ENCODE measurements at places on chromosomes 3 and 15.

DNA sequence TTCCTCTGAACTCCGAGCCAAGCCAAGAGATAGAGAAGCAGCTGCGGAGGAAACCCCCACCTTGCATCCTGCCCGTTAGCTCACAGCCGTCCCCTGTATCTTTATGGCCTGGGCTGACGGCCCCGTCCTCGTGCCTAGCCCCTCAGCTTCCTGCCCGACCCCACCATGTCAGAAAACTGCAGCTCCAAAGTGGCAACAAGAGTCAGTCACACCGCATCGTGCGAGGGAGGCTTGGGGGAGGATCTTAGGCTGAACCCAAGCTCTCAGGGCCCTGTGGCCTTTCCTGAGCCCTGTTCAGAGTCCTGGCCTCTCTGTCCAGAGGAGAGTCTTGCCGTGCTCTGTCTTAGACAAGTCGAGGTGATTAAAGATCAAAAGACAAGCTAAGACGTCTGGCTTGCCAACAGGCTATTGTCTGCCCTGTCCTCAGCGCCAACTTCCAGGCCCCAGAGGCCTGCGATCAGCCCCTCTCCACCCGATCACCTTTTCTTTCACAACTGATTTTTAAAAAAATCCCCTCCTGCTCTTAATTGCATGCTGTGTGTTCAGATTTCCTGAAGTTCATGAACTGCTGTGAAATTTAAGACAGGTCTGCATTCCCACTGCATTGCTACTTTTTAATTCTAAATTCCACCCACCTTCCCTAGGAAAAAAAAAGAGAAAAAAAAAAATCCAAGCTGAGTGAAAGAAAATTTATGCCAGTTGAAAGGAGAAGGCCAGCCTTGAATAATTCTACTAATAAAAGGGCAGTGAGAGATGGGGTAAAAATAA lies 89.7 kb upstream of the WNT5A start:
- DNase-seq = no peak

DNA sequence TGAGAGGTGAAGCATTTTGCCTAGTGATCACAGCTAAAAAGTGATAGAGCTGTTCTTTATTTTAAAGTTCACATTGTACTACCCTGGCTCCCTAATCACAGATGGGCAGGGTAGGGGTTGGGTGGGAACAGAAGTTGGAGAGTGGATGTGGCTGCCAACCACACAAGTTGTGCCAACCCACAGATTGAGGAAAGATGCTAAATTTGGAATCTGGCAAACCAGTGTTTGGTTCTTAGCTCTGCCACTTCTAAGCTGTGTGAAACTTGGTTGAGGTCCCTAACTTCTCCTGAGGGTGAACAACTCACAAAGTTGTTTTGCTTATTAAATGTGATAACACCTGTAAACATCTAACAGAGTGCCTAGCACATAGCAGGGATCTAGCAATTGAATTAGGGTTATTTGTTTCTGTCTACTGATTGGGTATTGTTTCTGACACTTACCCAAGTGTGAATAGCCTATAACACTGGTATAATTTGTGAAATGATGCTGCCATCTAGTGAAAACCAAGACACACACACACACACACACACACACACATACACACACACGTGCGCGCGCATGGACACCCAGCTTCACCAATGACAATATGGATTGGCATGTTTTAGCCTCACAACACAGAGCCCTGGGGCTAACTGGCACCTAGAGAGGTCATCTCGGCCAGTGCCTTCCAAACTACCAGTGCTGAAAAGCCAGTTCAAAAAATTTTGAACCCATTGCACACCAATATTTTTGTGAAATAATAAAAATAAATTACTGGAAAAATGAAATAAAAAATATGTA lies 25.3 kb downstream of the ADGRG7 start:
- DNase-seq = no peak

DNA sequence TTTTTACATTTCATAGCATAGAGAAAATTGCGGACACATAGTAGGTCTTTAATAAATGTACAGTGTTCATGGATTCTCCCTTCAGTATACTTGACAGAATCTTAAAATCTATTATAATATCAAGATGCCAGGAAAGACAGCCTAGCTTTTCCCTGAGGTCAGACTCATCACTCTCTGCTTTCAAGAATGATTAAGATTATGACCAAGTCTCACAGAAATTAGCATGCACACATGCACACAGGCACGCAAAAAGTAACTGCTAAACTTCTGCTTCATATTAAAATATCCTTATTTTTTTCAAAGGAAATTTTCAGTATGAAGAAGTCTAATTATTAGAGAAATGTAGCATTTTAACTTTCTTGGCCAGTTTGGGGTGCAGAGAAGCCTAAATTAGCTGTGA lies 493.8 kb upstream of the NECTIN3 start:
- no peak for DNase-seq

DNA sequence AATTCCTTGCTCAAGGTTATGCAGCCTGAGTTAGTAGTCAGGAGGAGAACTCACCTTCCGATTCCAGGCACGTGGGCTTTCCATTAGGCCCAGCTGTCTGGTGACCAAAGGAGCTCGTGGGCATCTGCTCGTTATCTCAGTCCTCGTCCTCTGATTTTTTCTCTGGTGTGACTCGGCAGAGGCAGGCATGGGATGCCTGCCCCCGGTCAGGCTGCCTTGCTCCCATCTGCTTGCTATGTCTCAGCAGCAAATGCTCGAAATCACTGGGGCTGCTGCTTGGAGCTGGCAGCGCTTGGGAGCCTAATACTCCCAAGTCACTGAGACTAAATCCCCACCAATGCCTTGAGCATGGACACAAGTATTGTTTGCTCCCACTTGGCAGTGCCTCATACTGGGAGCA lies 84.5 kb upstream of the NMNAT3 start:
- DNase-seq = no peak

GRCh38 chr3:184284696-184285095 lies 8.9 kb downstream of the ECE2 start:
- no peak for DNase-seq

GRCh38 chr15:38049891-38050290 lies 115.5 kb downstream of the TMCO5A start:
- DNase-seq = no peak

DNA sequence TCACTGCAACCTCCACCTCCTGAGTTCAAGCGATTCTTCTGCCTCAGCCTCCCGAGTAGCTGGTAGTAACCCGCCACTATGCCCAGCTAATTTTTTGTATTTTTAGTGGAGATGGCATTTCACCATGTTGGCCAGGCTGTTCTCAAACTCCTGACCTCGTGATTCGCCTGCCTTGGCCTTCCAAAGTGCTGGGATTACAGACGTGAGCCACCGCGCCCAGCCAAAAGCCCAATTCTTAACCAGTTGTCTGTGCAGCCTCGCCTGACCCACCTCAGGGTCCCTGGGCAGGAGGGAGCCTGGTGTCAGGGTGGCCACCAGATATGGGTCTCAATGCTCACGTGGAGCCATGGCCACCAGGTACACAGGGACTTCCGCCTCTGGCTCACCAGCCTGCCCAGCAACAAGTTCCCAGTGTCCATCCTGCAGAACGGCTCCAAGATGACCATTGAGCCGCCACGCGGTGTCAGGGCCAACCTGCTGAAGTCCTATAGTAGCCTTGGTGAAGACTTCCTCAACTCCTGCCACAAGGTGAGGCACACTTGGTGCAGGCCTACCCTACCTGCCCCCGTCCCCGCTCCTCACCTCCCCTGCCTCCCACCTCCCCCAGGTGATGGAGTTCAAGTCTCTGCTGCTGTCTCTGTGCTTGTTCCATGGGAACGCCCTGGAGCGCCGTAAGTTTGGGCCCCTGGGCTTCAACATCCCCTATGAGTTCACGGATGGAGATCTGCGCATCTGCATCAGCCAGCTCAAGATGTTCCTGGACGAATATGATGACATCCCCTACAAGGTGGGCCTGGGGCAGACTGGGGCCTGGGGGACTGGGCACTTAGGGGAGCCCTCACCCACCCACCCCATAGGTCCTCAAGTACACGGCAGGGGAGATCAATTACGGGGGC lies 48.6 kb downstream of the SEMA3G start:
- DNase-seq = no peak

- no peak for DNase-seq
Measured at GRCh38 chr3:52193065-52193464, 4.9 kb upstream of the ALAS1 start.

- no peak for DNase-seq
Measured at GRCh38 chr3:127819656-127820055, 2.7 kb downstream of the MGLL start.

GRCh38 chr3:81354119-81354518 lies 407.3 kb downstream of the GBE1 start:
- DNase-seq = no peak

DNA sequence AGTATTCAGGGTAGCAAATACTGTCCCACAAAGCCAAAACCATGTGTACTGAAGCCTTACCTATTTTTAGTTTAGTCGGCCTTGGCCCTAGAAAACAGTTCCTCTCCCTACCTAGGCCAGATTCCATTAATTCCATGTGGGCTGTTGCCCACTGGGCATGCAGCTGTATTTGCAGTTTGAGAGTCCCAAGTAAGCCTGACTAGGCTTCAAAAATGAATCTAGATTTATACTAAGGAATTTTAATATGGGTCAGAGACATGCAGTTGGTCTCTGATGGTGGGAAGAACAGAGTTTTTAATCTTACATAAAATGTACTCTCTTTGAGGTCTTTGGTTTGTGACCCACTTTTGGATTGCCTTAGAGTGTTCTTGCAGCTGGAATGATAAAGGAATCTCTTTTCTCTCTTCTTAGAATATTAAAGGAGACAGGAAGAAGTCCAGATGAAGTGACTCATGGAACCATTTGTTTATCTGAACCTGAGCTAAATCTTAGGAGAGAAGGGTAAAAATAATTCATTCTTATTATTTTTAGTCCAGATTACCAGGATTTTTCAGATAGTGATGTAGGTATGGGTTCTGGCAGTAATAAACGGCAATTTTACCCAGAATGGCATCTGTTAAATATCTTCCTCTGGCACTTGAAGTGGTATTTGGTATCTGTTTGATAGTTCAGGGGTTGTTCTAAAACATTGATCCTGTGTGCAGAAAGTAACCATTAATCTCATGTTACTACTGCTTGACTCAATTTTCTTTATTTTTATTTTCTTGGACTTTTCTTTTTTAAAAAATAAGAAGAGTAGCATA lies 33.8 kb downstream of the GLCE start:
- no peak for DNase-seq

- no peak for DNase-seq
Measured at GRCh38 chr3:5579139-5579602, 391.7 kb downstream of the EDEM1 start.

GRCh38 chr3:142106548-142106947 lies 42.8 kb downstream of the TFDP2 start:
- DNase-seq = no peak

- peak; percentile 19 for DNase-seq
Measured at GRCh38 chr3:59726279-59726678, 676.5 kb upstream of the CFAP20DC start.

DNA sequence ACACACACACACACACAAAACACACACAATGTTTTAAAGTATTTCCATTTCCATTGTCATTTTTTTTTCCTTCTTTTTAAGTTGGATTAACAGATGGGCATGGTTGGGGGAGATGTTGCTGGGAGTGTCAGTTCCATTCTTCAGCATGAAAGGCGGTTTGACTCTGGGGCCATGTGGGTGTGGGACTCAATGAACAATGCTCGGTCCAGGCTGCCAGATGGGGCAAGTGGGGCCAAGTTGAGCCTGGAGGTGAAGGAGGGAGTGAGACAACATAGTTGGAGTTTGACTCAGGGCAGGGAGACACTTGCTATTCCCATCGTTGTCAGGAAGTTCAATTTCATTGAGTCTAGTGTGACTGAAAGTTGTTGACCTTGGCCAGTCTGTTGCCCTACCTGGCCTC lies 125.3 kb downstream of the TLE3 start:
- no peak for DNase-seq

- no peak for DNase-seq
Measured at GRCh38 chr3:99483841-99484240, 154.6 kb upstream of the COL8A1 start.

DNA sequence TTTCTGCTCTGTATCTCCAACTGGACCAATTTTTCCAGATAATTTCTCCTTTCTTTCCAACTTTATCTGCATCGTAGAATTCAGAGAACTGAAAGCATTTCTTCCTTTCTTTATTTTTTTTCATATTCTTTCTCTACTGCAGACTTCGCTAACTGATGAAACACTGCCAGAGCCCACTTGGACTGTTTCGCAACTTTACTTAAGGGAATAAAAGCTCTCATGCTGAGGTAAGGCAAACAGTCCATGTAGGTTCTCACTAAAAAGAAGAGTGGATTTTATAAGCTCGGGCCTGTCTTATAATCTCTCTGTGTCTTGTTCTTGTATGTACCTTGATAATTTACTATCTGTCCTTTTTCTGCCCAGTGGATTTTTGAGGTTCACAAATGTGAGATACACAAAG lies 163.5 kb downstream of the CNTN4 start:
- no peak for DNase-seq

GRCh38 chr15:83747050-83747717 lies 93.3 kb downstream of the ADAMTSL3 start:
- no peak for DNase-seq

- DNase-seq = no peak
Measured at GRCh38 chr15:51335087-51335486, 3.3 kb downstream of the CYP19A1 start.

- DNase-seq = no peak
Measured at GRCh38 chr3:11019116-11019819, 26.7 kb downstream of the SLC6A1 start.

DNA sequence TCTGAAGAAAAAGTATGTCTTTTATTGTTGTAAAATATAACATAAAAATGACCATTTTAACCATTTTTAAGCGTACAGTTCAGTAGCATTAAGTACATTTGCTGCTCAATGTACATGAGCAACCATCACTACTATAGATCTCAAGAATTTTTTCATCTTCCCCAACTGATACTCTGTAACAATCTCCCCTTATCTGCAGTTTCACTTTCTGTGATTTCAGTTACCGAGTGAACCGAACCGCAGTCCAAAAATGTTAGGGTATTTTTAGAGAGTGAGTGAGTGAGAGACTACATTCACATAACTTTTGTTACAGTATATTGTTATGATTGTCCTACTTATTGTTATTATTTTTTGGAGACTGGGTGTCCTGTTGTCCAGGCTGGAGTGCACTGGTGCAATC lies 9.0 kb upstream of the SLC25A26 start:
- DNase-seq = no peak

- no peak for DNase-seq
Measured at GRCh38 chr3:71709908-71710511, 15.2 kb downstream of the EIF4E3 start.

DNA sequence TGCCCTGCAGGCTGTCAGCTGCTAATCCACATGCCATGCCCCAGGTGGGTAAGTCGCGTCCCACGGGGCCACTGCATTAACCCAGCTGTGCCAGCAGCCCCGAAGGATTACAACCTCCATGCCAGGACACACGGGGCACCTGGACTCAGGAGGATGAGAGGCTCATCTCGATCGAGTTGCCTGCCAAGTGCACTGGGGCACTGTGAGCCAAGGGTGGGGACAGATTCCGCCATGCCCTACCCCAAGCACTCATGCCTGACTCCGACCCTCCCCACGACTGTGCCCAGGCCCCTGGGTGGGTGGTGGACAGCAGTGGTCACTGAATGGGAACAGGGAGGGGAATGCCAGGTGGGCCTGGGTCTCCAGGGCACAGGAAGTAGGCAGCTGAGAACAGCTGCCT lies 20.7 kb upstream of the SNRPA1 start:
- no peak for DNase-seq

- DNase-seq = no peak
Measured at GRCh38 chr15:74768099-74768770, 13.6 kb upstream of the CSK start.
